HuH-7.5 (cell line): ENCODE measurements at places on chromosomes 7 and 10.
A peak's percentile ranks its signal among the peaks of the same experiment; 100 is the strongest.

GRCh38 chr7:51666751-51667150 is 350.1 kb upstream of the COBL start:
- no peak for DNase-seq

DNA sequence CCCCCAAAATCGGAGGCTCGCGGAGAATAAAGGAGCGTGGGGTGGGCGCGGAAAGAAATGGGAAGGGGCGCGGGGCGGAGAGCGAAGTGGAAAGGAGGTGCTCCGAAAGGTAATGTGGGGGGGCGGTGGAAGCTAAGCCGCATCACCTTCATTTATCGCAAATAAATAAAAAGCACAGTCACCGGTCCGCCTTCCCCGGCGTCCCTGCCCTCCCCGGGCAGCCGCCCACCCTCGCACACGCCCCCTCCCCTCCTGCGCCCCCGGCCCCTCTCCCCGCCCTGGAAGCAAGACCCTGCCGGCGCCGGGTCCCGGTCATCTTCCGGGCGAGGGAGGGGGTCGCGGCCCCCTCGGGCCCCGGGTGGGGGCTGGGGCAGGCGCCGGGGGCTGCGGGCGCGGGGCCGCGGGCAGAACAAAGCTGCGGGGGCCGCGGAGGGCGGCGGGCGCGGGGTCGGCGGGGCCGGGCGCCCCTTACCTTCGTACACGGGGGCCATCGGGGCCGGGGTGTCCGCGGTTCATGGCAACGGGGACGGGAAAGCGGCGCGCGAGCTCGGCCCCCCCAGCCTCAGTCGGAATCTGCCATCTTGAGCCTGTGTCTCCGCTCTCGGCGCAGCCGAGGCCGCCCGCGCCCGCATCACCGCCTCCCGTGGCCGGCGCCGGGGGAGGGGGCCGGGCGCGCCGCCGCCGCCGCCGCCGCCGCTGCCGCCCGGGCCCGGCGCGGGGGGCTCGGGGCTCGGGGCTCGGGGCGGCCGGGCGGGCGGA is 486 bp downstream of the HIPK2 start:
- peak; percentile 41 for DNase-seq

- peak; percentile 45 for DNase-seq
Measured at GRCh38 chr7:95396136-95397032, at the start of gene PON3. Gene PON3, minus strand, starts transcription at chr7:95396375. Its CDS starts 25 bp downstream, at chr7:95396350.

- no peak for DNase-seq
Measured at GRCh38 chr10:28754930-28755718, 77.8 kb downstream of the BAMBI start.

DNA sequence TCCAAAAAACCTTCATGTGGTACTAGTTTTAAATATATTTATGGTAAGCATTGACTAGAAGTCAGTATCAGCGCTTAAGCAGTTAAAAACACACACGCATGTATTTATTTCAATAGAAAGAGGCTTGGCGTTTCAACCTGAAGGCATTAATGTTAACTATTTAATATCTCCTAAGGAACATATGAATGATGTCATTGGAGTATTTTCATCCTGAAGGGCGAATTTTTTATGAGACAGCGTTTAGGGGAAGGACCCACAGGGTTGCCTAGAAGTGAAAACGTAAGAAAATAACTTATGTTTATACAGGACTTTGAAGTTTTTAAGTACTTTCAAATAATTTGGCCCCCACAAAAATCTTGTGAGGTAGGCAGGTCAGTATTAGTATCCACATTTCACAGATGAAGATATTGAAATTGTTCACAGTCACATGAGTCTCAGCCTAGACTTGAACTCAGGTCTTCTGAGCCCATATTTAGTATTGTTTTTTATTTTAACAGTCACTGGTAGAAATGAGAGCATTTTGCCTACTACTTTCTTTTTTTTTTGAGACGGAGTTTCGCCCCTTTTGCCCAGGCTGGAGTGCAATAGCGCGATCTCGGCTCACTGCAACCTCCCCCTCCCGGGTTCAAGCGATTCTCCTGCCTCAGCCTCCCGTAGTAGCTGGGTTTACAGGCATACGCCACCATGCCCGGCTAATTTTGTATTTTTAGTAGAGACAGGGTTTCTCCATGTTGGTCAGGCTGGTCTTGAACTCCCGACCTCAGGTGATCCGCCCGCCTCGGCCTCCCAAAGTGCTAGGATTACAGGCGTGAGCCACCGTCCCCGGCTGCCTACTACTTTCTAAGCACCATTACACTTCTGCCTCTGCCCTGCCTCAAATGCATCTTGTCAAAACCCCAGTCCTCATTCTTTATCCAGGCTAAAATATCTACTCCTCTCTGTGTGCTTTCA is 1.8 kb downstream of the SLK start:
- DNase-seq: no peak

DNA sequence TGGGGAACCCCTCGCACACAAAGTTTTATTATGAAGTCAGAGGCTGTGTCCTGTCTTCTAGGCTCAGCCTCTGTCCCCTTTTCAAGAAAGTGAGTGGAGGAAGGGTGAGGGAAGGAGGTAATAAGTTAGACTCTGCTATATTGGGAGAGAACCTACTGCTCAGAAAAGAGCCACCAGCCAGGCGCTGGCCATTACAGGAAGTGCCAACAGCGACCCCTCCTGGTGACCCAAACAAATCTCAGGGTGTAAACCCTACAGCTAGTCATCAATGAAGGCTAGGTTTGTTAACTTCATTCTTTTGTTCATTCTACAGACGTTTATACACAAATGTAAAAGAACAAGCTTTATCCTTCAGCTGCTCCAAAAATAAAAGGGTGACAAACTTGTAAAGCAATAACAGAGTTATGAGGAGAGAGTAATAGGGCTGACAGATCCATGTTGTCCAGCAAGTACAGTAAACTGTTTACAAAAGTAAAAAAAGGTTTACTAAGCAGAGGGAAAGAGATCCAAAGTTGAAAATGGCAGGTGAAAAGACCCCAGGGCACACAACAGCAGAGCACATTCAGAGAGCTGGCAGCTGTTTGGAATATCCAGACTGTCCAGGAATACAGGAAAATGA is 82.7 kb downstream of the FAM204A start:
- peak; percentile 20 for DNase-seq

DNA sequence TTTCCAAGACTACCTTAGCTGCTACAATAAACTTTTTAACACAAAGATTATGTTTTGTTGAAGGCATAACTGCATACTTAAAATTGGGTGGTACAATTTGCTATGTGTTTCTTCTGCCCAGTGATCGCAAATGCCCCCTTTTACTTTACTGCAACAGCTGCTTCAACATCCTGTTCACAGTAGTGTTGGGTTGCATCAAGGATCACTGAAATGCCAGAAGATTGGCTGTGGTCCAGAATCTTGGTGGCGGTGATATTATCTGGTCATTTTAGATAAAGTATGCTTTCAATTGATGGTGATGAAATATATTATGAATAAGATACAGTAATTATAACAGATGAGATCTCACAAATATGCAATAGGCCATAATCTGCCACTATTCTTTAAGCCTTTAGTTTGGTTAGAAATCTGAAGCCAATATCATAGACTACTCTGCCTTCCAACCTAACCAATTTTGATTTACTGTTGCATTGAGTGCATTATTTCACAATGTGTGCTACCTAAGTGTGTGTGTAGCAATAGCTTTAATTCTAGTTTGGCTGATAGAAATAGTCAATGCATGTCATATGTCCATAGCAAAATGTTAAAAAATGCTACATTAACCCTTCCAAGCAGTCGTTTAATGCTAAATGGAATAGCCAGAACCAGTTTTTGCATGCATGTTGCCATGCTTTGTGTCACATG is 29.8 kb upstream of the ING3 start:
- no peak for DNase-seq

GRCh38 chr7:128017862-128018845 is 13.1 kb downstream of the LRRC4 start:
- no peak for DNase-seq

DNA sequence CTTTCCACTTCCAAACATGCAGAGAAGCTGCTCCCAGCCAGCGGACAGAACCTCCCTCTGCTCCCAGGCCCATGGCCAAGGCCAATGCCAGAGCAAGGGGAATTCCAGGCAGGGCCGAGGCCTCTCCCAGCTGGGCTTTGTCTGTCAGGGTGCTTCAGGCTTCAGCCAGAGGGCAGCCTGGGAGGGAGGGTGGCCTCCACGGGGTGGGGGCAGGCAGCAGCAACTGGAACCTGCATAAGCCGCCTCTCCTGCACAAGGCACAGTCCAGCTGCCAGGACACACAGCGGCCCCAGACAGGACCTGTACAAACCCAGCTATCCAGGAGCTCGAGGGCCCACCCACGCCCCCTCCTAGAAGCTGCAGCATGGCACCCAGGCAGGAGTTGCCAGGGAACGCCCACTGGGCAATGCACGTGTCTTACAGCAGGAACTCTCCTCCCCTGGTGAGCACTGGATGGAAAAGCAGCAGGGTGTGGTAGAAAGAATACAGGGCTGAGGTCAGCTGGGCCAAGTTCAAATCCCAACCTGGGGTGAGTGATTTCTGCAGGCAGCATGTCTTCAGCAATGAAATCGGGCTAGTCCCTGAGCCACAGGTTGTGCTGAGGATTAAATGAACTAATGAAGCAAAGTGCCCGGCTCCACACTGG is 7.6 kb downstream of the FAM53B start:
- no peak for DNase-seq

DNA sequence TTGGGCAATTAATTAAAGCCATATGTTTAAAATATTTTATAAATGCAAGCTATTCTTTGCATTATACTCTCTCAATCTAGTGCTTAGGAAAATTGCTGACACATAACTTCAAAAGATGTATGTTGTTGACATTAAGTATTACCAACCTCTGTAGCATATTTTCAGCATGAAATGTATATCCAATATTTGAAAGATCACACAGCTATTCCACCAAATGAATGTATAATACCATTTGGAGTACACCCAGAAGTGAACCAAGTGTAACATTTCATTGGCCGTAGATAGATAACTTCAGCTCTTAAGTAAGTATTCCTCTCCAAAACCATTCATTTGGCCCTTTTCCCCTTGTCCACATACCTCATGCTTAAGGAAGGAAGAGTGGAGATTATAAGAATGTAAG is 104.6 kb downstream of the HECTD2 start:
- no peak for DNase-seq

- DNase-seq: no peak
Measured at GRCh38 chr7:124801330-124801895, 35.8 kb upstream of the GPR37 start.

- no peak for DNase-seq
Measured at GRCh38 chr10:14001298-14002040, 329.3 kb downstream of the FRMD4A start.

DNA sequence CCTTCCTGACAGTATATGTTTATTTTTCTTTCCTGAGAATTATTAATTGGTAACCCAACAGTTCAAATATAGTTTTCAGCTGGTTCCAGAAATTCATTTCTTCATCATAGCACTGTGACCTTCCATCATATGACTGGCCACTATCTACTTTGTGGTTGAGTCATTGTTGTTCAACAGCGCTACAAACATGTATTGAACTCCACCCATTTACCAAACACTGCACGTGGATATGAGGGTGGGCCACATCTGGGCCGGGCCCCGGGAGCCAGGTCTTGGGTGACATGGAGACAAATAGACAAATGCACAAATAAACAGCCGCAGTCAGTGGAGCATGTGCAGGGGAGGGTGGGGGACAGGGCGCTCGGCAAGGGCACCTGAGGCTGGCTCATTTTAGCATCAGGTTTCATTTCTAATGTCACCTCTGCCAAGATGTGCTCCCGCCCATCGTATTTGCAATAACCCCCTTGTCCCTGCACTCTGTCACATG is 24.0 kb upstream of the EEPD1 start:
- no peak for DNase-seq

DNA sequence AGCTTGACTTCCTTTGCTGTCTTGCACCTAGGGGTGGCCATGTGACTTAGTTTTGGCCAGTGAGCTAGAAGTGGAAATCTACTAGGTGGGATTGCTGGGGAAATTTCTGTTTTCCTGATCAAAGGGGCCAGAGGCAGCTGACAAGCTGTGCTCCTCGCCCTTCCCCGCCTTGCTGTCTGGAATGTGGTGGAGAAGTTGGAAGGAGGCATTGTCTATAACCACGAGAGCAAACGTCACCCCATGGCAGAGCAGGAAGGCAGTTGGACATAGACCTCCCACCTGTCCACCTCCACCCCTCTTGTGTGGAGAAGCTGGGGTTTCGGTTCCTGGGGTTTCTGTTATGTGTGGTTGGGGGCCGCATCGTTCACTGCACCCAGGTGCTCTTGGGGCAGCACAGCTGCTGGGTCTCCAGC is 7.3 kb downstream of the SFRP5 start:
- DNase-seq: no peak

- no peak for DNase-seq
Measured at GRCh38 chr10:29877793-29878491, 181.4 kb downstream of the JCAD start.

- DNase-seq: no peak
Measured at GRCh38 chr10:132906106-132906505, 36.3 kb downstream of the CFAP46 start.

DNA sequence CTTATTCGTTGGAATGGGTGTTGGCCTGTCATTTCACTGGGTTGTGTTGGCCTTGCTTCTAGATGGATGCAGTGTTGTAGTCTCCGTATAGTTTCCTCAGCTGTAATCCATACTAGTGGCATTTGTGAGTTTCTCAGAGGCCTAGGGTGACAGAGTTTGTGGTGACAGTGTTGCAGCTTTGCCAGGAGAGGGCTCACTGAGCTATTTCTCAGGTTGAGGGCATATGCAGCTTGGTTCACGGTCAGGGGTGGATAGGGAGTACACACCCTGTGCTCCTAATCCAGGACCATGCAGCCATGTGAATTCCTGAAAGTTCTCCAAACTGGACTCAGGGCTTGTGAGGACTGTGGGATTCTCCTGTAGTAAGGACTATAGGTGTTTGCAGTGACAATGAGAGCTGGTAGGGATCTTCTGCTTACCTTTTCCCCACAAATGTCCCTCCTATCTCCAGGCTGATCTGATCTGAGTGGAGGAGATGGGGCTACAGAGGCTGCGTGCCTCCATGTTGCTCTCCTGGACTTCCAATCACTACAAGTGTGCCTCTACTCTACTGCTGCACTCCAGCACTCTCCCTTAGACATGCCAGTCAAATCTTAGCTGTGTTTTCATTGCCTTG is 229.0 kb downstream of the STK31 start:
- peak; percentile 40 for DNase-seq

DNA sequence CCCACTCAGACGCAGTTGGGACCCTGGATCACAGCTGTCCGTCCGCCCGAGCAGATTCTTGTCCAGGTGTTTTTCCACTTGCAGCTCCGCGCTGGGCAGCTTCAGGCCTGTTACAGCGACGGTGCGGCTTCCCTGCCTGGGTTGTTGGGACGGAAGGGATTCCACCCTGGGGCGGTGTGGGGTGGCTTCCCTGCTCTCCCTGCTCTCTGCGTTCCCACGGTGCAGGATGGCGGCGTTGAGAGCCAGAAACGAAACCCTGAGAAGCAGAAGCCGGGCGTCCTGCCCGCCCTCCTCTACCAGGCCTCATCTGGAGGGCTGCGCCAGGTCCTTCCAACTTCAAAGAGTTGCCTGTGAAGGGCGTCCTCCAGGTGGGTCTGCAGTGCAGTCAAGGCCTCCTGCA is 194.4 kb downstream of the ADARB2 start:
- DNase-seq: no peak

DNA sequence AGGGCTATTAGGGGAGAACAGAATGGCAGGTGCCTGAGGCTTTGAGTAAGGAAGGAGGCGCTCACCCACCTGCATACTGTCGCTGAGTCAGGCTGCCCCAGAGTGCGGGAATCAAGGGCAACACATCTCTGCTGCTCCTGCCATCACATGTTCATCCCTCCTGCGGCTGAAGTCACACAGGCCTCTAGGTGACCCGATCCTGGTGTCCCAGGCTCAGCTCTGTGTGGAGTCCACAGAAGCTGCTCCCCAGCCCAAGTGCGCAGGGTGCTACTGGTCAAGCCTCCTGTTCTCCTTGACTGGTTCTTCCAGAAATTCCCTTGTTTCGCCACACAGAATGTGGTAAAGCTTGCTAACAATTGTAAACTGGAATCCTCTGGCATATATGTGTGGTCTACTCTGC is 96.9 kb upstream of the IL6 start:
- no peak for DNase-seq

- DNase-seq: no peak
Measured at GRCh38 chr10:12661671-12662070, 312.3 kb downstream of the CAMK1D start.
